ENCODE measurements at places on chromosomes 6 and 20.

DNA sequence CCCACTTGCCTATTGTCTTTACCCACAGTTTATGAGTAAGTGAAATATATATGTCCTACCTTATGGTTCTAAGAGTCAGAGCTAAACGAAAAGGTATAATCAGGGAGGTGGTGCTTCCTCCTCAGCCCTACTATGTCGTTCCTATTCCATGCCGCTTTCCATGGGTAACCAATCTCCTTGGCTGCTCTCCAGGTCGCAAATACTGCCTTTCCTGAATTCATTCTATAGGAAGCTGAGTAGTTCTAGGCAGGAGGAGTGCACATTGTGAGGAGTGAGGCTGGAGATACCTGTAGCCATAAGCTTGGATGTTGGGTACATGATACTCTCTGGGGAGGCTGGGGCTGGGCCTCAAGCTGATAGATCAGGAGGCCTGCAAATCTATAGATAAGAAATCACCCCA lies 5.8 kb downstream of the IL20RA start:
- DNase-seq, result no peak

DNA sequence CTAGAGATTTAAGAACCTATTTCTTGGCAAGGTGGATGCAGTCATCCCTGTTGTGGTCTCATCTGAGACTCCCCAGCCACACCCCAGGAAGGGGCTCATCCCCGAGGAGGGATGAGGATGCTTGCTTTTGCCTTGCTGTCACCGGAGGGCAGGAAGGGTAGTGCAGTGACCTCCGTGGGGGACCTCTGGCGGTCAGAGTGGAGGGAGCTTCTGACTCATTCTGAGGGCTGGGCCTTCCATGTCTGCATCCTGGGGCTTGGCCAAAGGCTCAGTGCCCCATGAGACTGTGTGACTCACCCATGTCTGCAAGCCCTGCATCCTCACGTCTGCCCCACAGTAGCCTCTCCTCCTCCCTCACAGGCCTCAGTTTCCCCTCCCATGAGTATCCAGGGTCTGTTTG lies 38.7 kb downstream of the UQCC2 start:
- peak; percentile 96 for DNase-seq

DNA sequence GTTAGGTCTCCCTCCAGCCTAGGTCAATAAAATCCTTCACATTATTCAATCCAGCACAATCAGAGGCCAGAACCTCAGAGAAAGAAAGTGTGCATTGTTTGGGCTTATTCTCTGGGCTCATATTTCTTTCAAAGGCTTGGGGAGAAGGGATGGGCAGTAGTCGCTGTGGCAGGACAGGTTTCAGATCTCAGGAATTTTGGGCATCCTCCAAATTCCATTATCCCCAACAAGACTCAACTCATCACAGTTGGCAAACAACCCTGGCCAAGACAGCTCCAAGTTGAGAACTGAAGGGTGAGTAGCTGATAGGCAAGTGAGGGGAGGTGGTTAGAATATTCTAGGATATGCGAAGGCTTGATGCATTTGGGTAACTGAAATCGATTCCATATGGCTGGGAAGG lies 27.2 kb upstream of the CHD6 start:
- DNase-seq, result no peak

DNA sequence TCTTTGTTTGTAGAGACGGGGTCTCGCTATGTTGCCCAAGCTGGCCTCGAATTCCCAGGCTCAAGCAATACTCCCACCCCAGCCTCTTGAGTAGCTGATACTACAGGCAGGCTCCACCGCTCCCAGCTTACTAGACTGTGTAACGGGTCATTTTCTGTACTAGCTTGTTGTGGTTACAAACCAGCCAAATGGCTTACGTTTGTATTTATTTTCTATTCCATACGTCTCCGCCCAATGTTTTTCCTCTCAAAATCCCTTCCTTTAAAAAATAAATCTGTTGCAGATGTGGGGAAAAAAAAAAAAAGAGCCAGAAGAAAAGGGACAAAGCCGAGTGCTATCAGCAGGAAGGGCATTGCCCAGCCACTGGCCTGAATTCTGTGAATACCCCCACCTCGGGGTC lies 41.6 kb downstream of the PRND start:
- no peak for DNase-seq

GRCh38 chr20:37257988-37258387 lies 3.6 kb downstream of the GHRH start:
- DNase-seq, result no peak

- DNase-seq, result no peak
Measured at GRCh38 chr6:123875784-123876183, 72.1 kb downstream of the NKAIN2 start.

DNA sequence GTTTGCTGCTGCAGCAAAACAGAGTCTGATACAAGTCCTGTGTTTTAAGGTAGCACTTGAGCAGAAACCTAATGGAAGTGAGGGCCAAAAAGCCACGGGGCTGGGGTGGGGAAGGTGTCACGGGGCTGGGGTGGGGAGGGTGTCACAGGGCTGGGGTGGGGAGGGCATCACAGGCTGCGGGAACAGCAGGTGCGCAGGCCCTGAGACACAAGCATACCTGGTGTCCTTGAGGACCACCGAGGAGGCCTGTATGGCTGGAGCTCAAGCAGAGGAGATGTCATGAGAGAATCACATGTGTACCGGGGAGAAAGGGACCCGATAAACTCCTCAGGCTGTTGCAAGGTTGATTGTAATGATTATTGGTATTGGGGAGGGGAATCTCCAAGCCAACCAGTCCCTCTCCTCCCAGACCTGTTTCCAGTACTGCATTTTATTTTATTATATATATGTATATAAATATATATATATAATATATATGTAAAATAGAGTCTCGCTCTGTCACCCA lies 13.6 kb upstream of the SPO11 start:
- DNase-seq, result no peak

GRCh38 chr6:52546192-52546591 lies 30.7 kb downstream of the TRAM2 start:
- no peak for DNase-seq

GRCh38 chr20:38706509-38706908 lies 17.8 kb upstream of the SLC32A1 start:
- DNase-seq, result no peak

DNA sequence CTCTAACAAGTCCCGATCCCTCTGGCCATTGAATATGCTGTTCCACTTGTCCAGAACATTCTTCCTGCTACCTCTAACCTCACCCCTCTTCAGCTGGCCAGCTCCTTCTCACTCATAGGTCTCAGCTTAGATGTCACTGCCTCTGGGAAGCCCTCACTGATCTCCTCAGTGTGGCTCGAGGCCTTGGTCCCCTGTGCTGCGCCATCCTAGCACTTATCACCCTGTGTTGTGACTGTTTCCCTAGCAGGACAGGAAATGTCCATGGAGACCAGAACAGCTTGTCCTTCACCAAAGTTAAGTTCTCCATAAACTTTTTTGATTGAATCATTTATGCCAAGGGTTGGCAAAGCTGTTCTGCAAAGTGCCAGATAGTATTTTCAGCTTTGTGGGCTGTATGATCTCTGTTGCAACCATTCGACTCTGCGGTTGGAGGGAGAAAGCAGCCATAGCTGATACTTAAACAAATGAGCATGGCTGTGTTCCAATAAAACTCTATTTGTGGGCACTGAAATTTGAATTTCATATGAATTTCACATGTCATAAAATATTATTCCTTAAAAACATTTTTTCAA lies 6.5 kb upstream of the BNIP5 start:
- no peak for DNase-seq

DNA sequence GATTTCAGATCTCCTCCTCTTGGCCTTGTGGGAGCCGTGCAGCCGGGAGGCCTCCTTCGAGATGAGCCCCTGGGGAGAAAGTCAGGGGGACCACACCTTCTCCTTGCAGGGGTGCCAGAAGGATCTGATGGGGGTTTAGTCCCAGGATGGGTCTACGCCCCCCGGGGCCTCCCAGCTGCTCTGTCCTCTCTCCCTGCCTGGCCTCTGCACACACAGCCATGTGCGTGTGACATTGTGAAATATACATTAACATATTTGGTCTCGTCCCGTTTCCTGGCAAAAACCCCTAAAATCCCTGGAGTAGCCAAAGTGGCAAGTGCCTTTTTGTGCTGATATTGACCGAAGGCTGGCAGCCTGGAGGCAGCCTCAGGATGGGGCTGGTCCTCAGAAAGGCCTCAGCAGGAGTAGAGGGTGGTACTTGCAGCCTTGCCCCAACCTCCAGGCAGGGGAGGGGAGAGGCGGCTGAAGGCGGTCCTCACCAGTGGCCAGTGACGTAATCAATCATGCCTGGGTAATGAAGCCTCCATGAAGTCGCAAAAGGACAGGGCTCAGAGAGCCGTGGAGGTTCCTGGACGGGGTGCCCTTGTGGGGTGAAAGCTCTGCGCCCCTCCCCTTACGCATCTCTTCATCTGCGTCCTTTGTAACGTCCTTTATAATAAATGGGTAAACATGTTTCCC lies 5.1 kb upstream of the HELZ2 start:
- DNase-seq, result no peak

DNA sequence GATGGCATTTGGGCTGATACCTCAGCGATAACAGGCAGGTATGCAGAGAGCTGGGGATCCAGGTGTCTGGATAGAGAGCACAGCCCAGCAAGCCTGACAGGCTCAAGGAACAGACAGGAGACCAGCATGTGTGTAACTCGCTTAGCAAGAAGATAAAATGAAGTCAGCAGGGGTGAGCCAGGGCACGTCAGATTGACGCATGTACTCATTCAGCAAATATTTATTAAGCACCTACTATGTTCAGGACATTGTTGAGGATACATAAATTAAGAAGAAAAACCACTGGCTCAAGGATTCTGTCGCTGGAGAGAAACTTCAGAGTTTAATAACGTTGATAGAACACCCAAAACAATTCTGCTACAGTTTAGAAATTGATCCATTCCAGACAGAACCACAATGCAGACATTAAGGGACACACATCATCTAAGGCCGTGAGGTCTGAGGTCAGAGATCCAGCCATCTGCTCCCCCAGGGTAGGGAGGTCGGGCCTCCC lies 1.0 kb upstream of the DUSP22 start:
- peak; percentile 24 for DNase-seq

DNA sequence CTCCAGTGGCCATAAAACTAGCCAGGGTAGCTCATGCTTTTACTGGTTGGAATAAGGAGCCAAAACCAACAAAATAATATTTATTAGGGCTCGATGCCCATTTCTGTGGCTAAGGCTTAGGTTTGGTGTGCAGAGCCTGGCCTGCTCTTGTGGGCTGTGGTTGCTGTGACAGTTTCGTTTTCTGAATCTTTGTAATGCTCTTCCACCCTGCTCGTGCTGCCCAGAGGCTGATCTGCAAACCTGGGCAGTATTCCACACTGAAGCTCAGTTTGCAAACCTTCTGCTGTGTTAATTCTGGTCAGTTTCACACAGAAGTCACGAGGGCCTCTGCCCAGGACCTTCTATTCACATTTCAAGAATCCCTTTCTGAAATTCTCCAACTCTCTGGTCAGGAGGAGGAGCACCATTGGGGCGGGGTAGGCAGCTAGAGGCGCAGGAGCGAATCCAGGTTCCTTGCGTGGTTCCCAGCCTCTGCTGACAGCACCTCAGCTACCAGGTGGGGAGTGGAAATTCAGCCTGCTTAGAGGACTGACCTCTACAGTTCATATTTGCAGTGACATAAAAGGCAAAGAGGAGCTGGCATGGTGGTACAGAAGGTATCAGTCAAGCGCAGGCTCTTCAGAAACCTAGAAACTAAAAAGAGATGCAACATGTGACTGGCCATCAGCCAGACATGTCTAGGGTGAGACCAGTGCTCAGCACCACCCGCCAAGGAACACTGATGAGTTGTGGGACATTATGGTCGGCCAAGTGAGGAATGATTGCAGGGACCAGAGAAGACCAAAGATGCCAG lies 14.3 kb upstream of the C20orf144 start:
- DNase-seq, result no peak

DNA sequence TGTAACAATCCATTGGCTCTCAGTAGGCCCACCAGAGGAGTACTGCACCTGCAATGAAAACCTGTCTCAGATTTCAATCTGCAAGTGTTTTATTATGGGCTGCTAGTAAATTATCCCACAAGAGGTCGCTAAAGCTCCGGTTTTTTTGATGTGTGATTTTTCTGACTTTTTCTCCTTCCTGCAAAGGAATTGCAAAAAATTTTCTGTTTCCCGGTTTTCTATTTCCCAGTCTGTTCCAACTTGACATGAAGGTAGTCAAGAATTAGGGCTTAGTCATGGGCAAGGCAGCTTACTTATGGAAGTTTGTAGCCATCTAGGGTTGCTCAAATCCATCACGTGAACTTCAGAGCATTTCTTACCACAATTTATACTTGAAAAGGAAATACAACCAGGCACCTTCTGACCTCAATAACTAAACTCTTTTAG lies 38.5 kb upstream of the AHI1 start:
- DNase-seq, result no peak

GRCh38 chr20:33499355-33499754 lies 9.5 kb downstream of the CBFA2T2 start:
- no peak for DNase-seq

DNA sequence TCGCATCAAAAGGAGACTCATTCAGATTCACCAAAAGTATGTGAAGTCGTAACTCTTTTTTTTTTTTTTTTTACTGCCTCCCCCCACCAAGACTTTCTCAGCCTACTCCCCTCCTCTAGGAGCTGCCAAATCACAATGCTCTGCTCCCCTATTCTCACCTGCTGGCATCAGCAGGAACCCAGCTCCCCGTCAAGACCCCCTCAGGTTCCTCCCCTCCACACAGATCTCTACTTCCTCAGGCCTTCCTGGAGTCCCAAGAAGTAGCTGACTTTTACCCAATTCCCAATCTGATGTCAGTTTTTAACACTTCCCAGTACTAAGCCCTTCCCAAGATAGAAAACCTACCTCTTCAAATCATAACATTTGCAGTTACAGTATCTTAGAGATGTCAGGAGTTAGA lies 39.3 kb downstream of the ARHGAP18 start:
- no peak for DNase-seq

DNA sequence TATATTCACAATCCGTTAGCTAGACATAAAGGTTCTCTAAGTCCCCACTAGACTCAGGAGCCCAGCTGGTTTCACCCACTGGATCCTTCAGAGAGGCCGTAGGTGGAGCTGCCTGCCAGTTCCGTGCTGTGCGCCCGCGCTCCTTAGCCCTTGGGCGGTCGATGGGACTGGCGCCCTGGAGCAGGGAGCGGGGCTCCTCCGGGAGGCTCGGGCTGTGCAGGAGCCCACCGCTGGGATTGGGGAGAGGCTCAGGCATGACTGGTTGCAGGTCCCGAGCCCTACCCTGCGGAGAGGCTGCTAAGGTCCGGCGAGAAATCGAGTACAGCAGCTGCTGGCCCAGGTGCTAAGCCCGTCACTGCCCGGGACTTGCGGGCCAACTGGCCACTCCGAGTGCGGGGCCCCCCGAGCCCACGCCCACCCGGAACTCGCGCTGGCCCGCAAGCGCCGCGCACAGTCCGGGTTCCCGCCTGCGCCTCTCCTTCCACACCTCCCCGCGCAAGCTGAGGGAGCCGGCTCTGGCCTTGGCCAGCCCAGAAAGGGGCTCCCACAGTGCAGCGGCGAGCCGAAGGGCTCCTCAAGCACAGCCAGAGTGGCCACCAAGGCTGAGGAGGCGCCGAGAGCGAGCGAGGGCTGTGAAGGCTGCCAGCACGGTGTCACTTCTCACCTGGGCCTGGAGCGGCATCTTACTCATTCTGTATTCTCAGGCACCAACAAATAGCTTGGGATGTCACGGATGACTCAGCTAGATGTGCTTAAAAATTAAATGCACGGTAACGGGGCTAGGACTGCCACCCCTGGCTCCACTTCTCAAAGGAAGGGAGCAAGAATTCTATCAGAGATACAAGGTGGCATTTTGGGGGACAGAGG lies 44.1 kb downstream of the IRF4 start:
- no peak for DNase-seq
